ENCODE measurements at places on chromosomes 6 and 20.

DNA sequence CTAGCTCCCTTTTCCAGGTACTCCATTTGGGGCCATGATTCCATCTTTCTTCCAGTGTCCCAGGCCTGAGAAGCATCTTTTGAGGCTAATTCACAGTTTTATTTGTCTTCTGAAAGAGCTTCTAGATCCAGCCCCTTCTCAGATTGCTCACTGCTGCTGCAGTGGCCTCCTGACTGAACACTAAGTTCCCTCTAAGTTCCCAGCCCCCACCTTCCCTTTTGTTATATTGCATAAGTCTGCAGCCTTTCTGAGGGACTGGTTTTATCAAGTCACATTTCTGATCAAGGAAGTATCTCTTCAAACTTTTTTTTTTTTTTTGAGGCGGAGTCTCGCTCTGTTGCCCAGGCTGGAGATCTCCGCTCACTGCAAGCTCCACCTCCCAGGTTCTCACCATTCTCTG, 10.7 kb downstream of the MAPRE1 start:
- DNase-seq: no peak

DNA sequence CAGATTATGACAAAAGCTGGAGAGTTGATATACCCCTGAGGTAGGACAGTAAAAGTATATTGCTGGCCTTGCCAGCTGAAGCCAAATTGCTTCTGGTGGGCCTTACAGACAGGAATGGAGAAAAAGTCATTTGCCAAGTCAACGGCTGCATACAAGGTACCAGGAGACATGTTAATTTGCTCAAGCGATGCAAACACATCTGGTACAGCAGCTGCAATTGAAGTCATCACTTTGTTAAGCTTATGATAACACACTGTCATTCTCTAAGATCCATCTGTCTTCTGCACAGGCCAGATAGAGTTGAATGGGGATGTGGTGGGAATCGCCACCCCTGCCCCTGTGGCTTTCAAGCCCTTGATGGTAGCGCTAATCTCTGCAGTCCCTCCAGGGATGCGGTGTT, 40.4 kb upstream of the POPDC3 start:
- no peak for DNase-seq

DNA sequence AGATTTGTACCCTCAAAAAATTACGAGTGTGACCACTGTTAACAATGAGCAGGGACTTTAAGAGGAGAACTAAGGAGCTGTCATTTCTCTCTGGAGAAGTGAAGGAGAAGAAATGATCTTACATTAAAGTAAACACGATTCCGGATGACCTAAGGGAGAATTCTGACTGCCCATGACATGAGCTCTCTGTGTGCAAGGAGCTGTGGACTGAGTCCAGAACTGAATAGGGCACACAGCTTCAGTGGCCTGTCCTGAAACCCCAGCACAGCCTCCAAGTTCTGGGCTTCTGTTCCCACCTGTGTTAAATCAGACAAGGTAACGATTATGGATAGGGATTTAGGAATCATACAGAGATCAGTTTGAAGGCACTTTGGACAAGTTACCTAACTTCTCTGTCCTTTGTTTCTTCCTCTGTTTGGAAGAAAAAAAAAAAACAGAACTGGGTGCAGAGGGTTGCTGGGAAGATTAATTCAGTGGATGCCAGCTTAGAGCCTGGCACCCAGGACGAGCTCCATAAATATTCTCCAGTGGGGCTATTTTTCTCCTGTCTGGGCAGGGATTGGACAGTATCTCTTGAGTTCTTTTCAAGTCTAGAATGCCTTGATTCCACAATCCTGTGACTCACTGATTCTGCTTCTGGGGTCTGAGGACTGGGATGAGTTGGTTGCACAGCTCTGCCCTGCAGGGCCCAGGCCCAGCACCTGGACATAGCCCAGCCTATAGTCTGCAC, 65.7 kb downstream of the MRPL14 start:
- no peak for DNase-seq

DNA sequence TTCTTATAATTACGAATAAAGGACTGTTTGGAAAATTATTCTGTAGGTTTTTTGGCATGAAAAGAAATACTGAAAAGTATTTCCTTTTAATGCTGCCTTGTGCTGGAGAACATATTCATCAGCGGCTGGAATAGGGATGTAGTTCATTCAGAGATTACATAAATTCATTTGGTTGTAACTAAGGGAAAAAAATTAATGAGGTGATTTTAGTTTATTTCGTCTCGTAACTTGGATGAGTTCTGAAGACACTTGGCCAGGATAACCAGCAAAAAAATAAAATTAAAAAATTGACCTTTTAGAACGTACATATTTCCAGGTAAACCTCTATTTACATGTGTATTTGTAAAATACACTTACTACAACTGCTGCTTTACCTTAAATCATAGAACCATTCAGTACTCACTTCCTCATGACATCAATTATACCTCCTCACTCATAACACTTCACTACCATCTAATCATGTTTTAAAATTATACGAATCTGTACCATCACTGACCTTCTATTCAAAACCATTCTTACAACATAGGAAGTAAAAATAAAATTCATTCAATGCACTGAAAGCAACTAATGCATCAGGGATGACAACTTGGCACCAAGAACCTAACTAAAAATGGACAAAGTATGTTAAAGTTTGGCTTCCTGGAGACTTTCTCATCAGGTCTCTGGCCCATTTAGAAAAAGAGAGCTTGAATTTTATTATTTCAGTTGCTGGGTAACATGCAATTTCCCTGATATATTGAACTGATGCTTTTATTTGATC, 17.2 kb downstream of the KLHL31 start:
- no peak for DNase-seq

- DNase-seq: no peak
Observed at GRCh38 chr6:150681578-150682395, 82.1 kb downstream of the PLEKHG1 start.

DNA sequence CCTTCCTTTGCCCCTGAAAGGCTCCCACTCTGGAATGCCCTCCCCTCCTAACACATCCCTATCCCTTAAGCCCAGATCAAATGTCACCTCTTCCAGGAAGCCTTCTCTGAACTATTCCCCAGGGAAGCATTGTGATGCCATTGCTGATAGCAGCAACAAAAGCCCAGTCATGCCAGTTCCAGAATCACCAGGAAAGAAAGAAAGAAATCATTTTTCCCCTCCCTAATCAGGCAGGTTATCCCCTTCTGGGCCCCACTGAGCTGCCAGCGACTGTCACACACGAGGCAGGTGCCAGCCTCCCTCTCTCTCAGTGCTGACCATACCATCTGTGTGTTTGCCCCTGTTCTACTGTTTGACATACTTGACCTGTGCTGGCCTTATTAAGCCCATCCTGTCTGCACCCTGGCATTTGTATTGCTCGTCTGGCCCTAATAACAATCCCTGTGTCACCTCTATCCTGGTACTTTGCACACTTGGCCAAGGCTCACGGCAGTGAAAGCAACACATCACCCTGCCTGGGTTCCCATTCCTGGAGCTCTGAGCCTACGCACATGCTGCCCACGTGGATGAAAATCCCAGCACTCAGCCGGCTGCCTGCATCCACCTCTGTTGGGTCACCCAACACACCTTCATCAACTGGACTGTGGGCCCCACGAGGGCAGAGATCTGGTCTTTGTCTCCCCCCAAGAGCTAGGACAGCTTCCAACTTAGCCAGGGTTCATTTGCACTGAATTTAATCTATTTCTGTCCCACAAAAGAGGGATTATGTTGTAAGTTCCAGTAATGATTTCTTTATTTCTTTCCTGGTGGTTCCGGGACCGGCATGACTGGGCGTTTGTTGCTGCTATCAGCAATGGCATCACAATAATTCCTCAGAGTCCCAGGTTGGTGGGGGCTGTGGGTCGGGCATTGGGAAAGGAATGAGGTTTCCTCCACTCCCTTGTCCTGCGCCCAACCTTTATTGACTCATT, 5.3 kb upstream of the BPIFB1 start:
- no peak for DNase-seq

DNA sequence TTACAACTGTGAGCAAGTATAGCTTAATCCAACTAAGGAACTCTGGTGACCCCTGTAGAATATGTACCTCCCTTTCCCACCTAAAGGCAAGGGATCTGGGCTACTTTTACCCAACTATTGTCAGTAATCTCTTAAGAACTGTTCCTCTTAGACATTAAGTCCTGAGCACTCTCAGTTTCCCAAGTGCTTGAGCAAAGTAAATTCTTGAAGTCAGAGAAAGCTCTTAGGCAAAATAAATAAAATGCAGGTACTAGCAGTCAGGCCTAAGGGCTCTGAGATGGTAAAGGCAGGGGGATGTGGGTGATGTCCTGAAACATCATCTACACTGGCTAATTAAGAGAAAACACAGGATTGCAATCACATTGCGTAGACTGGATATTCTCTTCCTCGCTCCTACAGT, 446.4 kb upstream of the FLRT3 start:
- DNase-seq: no peak

DNA sequence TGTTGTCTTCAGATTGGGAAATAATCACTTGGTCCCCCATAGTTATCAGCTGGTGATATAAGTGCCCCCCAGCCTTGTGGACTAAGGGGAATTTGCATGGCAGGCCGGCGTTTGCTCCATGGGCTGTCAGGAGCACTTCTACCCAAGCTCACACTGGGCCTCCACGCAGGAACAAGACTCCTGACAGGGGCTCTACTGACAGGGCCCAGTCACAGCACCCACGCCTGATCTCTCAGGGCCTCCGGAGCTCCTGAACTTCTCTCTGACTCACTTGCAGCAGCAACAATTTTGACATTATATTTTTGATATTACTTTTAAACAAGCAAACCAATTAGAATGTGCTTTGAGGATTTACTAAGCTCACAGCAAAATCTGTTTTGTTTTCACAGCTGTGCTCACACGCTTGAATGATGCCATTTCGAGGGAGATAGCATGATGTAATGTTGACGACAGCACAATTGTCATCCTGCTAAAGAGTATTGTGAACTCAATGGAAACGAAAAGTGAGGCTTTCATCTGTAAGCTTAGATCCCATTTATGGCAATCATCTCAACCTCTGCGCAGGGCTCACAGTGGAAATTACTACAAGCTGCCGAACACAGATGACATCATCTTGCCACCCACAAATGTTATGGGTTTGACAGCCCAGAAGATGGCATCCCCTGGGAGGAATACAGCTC, 28.7 kb upstream of the TXNDC5 start:
- DNase-seq: no peak

- DNase-seq: no peak
Observed at GRCh38 chr6:20564777-20565176, 30.5 kb downstream of the CDKAL1 start.
